Esophagus mucosa (tissue), 1 donor: ENCODE measurements at places on chromosomes 5 and 9.

GRCh38 chr9:90842996-90843395 is 41.4 kb downstream of the SYK start:
- no peak for ATAC-seq

- ATAC-seq, result no peak
These were observed 548.5 kb upstream of the GRAMD2B start for GRCh38 chr5:125874717-125875116.

- ATAC-seq, result peak; percentile 71
These were observed 8.4 kb upstream of the UBAP1 start for GRCh38 chr9:34170237-34170991.

GRCh38 chr5:80125022-80125961 is 90.1 kb downstream of the THBS4 start:
- ATAC-seq, result no peak

DNA sequence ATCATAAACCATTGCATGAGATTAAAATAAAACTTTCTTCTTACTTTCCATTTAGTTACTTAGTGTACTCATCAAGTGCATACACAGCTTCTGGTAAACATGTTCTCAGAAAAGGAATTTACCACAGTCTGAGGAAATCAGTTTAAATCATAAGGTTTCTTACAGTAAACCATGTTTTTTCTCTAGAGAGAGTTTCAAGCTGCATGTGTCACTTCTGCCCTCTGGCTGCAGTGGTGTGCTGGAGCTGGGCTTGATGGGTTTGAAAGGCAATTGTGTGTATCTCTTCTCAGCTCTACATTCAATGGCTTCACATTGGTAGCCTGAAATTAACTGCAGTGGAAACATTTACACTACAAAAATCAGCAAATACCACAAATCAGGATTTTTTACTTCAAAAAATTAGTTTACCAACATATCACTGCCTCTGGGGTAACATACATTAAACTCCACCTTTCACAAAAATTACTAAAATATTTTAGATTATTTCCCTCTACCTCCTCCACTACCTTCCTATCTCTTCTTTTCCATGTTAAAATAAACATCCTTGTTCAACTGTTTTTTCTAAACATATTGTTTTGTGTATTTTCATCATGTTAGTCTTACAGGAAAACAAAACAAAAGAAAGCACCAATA is 414.3 kb downstream of the ANXA1 start:
- ATAC-seq, result no peak

DNA sequence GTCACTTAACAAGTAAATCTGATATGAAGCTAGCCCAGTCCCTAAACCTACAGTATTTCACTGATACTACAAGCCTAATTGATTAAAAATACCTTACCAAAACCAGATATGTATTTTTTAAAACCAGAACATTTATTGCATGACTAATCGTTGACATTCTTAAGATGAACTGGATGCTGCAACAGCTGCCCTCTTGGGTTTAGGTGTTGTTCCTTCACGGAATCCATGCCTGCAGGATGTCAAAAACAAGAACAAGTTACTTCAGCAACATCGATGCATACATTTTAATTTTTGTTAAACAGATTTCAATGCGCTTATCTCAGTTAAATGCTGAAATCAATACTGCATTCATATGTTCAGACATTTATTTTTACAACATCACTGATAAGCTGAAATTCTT is 2.7 kb downstream of the RPL37 start:
- ATAC-seq, result no peak

GRCh38 chr9:21551401-21551800 is 69.3 kb upstream of the IFNE start:
- no peak for ATAC-seq

DNA sequence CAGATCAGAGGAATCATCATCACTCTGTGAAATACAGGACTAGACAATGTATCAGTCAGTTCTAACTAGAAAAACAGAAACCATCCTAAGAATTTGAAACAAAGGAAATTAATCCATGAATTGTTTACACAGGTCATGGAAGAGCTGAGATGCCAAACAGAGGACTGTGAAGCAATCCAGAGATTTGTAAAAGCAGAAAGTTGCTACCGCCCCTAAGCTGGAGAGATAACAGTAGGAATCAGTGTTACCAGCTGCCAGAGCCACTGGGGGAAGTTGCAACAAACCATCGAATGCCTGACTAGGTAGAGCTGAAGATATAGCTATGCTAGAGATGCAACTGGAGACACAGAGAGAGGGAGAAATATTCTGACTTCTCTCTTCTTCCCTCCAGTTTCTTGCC is 10.4 kb upstream of the MIER3 start:
- ATAC-seq, result no peak

GRCh38 chr5:151870820-151871219 is 53.8 kb downstream of the GLRA1 start:
- no peak for ATAC-seq

DNA sequence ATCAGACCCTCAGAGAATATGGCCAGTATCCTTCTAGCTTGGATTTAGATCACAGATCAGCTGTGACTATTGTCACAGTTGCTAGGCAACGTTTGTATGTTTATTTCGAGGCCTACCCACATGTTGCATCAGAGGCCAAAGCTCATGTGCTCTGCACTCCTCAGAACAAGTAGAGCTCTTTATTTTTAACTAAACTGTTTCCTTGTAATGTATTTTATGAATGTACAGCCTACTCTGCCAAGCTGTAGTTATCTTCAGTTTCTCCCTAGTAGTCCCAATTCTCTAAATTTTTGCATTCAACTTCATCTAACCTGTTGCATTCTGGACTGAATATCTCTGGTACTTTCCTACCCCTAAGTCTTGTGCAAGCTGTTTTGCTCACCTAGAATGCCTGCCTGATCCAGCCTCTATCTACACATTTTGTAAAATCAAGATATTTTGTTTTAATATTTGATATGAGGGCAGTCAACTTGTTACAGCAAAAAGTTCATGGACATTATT is 52.8 kb downstream of the CAST start:
- peak; percentile 61 for ATAC-seq

GRCh38 chr5:131209506-131210150 is 38.9 kb downstream of the LYRM7 start:
- ATAC-seq, result peak; percentile 81

- no peak for ATAC-seq
These were observed 29.8 kb downstream of the TNFAIP8 start for GRCh38 chr5:119385536-119386128.

GRCh38 chr9:135823036-135823435 is 84.3 kb downstream of the CAMSAP1 start:
- ATAC-seq, result no peak

DNA sequence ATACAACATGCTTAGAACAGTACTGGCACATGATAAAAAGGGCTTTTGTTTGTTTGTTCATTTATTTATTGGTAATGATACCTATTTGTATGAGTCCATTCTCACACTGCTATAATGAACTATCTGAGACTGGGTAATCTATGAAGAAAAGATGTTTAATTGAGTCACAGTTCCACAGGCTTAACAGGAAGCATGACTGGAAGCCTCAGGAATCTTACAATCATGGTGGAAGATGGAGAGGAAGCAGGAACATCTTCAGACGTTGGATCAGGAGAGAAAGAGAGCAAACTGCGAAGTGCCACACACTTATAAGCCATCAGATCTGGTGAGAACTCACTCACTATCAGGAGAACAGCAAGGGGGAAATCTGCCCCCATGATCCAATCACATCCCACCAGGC is 847.7 kb downstream of the CDH18 start:
- ATAC-seq, result no peak

GRCh38 chr9:35976726-35977125 is 18.8 kb upstream of the OR2S2 start:
- no peak for ATAC-seq

DNA sequence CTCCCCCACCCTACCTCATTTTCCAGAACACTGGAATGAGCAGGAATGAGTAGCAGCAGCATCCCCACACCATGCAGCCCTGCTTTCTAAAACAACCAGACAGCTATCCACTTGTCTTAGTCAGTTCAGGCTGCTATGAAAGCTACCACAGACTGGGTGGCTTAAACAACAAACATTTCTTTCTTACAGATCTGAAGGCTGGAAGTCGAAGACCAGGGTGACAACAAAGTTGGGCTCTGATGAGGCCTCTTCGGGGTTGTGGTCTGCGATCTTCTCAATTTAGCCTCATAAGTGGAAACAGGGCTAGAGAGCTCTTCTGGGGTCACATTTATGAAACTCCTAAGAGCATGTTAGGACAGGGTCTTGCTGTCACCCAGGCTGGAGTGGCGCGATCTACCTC is 38.9 kb downstream of the LPAR1 start:
- ATAC-seq, result no peak

GRCh38 chr5:143181173-143181572 is 222.3 kb downstream of the NR3C1 start:
- ATAC-seq, result no peak

- ATAC-seq, result no peak
These were observed 172.1 kb downstream of the BAAT start for GRCh38 chr9:101212661-101213060.

DNA sequence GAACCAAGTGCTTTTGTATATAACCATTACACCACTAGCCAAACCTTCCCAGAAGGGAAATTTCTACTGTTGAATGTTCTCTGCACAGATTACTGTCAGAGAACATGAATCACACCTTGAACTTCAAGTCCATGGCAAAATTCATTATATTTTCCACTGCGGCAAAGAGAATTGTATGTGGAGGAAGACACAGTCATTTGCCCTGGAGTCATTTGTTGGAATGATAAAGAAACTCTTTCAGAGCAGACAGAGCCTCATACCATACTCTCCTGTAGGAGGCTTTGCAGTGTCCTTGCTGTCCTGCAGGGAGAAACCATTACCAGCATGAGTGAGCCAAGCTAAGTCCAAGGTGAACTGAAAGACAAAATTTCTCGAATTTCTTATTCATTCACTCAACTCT is 369.0 kb downstream of the ARHGEF28 start:
- peak; percentile 59 for ATAC-seq

DNA sequence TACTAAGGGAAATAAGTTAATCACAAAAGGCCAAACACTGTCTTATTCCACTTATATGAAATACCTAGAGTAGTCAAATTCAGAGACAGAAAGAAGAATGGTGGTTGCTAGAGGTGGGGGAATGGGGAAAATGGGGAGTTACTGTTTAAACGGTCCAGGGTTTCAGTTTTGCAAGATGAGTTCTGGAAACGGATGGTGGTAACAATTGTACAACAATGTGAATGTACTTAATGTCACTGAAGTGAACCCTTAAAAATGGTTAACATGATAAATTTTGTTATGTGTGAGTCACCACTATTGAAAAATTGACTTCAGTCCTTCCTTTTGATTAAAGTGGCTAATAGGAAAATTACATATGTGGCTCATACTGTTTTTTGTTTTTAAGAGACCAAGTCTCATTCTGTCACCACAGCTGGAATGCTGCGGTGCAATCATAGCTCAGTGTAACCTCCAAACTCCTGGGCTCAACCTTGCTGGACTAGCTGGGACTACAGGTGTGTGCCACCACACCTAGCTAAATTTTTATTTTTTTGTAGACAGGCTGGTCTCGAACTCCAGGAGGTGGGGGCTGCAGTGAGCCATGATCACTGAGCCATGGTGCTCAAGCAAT is 8.7 kb downstream of the UBQLN1 start:
- ATAC-seq, result no peak

- no peak for ATAC-seq
These were observed 452.9 kb upstream of the ZNF608 start for GRCh38 chr5:125199373-125199772.

- ATAC-seq, result no peak
These were observed 19.3 kb upstream of the RXRA start for GRCh38 chr9:134306636-134307600.

GRCh38 chr5:71891856-71892255 is 172.8 kb downstream of the CARTPT start:
- peak; percentile 42 for ATAC-seq

GRCh38 chr9:114008667-114009410 is 69.3 kb downstream of the AMBP start:
- ATAC-seq, result no peak

DNA sequence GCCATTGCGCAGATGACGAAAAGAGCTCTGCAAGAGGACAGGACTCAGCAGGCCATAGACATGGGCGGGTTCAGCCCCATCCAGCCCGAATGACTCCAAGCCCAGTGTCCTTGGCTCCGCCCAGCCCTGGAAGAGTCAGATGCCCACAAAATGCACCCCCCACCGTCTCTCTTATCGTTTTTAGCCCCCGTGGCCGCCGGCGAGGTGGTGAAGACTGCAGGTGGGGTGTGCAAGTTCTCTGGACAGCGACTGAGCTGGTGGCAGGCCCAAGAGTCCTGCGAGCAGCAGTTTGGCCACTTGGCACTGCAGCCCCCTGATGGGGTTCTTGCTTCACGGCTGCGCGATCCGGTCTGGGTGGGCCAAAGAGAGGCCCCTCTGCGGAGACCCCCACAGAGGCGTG is 2.1 kb downstream of the ADGRD2 start:
- peak; percentile 68 for ATAC-seq

DNA sequence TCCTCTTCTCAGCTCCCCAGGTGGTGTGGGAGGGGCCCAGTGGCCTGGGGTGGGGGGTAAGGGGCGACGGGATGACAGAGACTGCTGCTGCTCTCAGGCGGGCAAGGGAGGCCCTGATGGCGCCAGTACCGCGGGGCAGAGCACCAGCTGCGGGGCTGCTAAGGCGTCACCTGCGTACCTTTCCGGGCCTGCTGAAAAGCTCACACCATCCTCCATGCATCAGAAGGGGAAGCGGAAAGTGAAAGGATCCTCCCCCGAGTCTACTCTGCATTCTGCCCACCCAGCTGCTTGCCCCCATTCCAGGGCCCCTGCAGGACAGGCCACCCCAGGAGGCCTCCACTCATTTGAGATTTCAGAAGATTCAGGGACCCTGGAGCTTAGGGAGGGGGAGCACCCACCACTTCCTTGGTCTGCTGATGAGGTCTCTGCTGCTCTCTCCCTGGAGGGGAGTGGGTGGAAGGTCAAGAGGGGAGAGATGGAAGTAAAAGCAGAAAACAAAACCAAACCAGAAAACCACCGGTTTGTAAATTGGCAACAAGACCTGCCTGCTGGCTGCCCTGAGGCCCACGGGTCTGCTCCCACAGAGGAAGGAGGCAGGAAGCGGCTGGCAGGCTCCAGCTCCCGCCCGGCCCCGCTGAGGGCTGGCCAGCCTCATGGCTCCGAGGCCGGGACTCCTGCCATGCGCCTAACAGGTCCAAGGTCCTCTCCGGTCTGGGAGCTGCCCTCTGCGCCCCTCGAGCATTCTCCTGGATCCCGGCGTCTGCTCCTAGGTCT is 33.6 kb downstream of the PRRT1B start:
- ATAC-seq, result peak; percentile 27

DNA sequence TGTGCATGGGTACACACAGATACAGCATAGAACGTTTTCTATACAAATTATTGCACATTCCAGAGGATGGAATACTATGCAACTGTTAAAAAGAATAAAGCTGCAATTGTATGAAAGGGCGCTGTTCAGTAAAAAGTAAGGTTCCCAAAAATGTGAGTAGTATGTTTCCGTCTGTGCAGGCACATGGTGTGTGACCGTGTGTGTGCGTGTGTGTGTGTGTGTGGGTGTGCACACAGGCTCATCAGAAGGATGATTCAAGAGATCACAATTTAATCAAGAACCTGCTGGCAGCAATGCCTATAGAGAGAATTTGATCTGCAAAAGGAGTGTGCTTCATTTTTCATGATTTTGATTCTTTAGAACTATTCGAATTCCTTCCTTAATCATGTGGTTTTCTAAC is 76.3 kb downstream of the SEMA4D start:
- ATAC-seq, result no peak

GRCh38 chr5:175696139-175696854 is 38.4 kb downstream of the HRH2 start:
- peak; percentile 22 for ATAC-seq

- ATAC-seq, result no peak
These were observed 37.6 kb upstream of the SLCO6A1 start for GRCh38 chr5:102536323-102536928.
